Stimulated activated CD8-positive, alpha-beta memory T cell treated with anti-CD3 and anti-CD28 coated beads, Interleukin-2, amount 100 ng/mL, for 1 hour (primary cell): ENCODE measurements at places on chromosomes 4 and X.

DNA sequence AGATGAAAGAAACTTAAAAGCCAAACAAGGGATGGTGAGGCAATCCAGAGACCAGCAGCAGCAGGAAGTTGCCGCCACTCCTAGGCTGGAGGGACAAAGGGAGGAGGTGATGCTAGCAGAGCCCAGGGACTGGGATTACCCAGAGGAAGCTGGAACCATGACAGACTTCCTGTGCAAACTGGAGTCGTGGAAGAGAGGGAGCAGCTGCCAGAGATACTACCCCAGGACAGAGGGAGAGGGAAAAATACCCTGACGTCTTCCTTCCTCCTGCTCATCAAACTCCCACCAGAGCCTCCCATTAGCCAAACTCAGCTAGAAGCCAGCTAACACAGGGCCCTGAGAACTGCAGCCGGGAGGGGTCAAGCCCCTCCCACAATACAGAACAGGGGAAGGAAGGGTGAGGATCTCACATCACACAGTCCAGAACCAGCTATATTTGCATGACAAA is 101.2 kb upstream of the KLF3 start:
- DNase-seq, result no peak

DNA sequence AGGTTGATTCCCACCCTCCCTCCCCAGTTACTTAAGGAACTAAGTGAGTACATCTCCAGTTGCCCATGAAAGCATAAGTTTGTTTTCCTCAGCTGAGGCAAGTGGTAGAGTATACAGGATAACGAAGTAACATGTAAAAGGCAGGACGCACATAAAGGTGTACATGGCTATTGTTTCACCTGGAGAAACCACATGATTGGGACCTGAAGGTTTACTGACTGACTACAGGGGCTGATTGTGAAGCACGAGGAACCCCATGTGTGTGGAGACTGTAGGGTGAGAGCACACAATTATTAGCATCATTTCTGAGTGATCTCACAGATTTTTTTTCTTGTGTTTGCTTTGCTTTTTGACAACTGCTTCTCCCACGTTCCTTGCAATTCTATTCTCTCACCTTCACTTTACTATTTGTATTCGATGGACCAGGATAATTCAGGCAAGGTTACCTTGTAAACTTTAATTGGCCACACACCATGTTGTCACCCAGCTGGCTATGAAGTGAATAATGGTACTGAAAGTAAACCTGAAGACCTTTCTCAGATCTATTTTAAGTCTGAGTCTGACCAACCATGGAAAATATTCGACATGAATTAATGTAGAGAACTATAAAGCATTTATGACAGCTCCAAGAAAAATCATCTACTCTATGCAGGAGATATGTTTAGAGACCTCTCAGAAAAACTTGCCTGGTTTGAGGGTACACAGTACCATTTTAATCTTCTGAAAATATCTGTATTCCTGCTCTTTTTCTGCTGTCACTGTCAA is 102.5 kb upstream of the MYOZ2 start:
- no peak for DNase-seq

DNA sequence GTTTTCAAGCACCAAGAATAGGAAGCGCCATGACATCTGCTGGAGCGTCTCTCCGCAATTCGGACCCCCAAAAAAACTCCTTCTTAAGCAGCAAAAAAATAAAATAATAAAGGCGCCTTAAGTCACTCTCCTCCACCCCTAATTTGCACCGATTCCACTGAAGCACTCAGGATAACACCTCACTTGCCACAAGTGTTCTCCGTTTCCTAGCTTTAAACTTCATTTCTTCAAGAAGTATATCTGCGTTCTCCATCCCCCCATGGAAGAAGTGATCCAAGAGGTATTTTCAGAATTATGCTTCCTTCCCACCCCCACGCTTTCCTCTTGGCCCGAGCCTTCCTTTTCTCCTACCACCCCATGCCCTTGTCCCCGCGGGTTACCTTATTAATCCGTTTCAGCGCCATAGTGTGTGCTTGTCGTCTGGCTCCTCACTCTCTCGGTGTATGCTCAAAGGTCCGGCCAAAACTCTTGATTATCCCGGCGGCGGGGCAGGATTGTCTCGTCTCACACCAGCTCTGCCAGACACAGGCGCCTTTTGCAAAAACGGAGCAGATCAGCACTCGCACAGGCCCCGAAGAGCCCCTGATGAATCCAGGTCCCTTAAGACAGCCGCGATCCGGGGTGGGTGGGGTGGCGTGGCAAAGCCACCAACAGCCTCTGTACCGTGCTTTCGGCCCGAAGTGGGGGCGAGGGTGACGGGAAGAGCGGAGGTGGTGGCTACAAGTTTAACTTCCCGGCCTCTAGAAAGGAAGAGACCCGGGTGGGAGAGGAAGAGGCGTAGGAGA is 1.1 kb downstream of the UBE2D3 start:
- DNase-seq, result no peak

DNA sequence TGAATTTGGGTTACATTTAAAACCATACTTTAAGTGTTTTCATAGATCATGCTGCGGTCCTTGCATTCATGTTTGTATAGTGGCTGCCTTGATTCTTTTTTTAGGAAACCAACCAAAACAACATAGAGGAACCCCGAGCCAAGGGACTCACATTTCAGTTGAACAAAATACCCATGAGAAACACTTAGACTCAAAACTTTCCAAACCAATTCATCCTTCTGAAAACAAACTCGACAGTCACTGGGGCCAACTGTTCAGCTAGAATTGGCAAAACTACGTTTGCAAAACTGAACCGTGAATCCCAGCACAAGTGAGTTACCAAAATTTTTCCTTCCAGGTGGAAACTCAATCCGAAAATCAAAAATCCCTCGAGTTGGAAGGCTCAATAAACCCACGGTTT is 1.4 kb downstream of the ADGRA3 start:
- DNase-seq, result no peak

GRCh38 chr4:148077581-148077980 is 345.7 kb downstream of the ARHGAP10 start:
- no peak for DNase-seq

- no peak for DNase-seq
Measured at GRCh38 chrX:30938295-30938694, 49.2 kb upstream of the TAB3 start.

GRCh38 chr4:113969709-113970334 is 9.6 kb downstream of the ARSJ start:
- no peak for DNase-seq

DNA sequence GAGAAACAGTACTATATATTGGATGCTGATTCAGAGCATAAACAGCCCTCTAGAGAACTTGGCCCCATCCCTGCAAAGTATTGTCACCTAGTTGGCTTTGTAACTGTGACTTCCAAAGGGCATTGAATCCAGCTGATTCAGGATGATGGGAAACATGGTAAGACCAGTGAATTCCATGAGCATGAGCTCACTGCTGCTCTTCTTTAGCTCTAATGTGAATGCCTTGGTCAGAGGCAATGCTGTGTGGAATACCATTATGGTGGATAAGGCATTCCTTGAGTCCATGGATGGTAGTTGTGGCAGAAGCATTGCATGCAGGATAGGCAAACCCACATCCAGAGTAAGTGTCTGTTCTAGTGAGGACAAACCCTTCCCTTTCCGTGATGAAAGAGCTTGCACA is 365.6 kb upstream of the EDA2R start:
- no peak for DNase-seq

DNA sequence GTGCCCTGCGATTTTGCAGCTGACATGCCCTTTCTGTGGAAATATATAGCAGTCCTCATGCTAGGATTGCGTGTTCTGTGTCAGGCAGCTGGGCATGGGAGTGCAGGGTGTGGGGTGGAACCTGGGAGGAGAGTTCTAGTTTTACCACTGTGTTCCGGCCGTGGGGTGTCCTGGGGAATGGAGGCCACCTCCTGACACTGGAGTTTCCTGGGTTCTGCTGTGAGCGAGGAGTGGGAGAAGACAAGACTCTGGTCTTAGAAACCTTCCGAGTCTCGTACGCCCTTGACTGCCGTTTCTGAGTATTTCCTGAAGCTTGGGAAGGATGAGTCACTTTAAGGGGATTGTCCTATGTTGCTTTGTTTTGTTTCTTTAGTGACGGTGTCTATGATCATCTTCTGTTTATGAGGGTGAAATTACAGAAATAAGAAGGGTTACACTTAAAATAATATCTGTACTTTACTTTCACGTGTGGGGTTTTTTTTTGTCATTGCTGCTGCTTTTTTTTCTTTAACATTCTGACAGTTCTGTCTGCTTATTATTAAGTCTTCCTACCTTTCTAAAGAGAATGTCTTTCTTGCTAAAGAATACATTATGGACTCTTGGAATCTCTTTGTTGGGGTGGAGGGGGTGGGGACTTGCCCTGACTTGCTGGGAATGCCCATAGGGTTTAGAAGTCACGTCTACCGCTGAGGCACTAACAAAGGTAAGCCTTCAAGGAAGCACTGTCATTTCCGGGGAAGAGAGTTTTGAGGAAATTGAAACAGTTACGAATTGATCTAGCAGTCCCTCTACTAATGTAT is 19.1 kb downstream of the CD99 start:
- no peak for DNase-seq

DNA sequence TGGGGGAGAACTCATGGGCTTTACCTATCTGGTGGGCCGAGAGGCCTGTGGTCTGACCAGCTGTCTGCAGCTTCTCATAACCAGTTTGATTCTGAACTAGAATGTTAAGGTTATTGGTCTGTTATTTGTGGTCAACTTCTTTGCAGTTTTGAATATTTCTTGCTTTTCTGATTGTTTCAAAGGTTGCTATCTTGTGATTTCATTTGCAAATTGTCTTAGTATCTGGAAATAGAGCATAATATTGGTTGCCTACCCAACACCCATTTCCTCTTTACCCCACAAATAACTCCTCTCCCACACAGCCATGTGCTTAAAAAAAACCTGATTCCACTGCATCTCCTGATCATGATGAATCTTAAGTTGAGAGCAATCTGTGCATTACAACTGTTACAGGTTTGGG is 39.1 kb upstream of the BMP2K start:
- DNase-seq, result no peak

DNA sequence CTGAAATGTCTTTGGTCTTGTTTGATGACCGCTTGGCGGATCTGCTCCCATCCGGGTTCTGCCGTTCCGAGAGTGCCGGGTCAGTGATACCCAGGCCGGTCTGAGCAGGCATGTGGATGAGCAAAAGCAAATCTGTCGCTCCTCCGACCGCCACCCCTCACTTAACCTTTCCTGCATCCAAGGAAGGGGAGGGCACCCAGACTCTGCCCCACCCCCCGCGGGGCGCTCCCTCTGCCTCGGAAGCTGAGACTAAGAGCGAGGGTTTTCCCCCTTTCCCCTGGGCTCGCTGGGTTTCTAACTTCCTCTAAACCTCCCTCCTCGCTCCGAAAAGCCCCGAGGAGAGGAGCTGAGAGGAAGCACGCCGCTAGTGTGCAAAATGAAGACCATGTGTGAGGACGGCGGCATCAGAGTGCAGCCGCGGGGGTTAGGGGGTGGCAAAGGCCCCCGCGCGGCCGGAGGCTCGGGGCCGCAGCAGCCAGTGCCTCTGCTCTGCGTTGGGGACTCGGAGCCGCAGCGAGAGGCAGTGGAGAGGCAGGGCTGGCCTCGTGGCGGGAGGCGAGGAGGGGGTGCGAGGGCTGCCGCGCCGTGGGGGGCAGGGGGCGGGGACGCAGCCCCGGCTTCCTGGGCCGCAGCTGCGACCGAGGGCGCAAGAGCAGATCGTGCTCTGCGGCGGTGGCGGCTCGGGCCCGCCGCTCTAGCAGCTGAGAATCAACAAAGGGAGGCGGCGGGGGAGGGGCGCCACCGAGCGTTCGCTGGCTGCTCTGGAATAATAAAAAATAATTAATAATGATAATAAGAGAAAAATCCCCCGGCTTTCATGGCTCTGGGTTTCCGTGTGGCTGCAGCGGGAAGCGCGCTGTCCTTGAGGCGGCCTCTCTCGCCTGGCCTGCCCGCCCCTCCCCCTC is 55.8 kb upstream of the BCOR start:
- DNase-seq, result no peak

GRCh38 chrX:132009350-132009749 is 13.8 kb upstream of the STK26 start:
- no peak for DNase-seq

DNA sequence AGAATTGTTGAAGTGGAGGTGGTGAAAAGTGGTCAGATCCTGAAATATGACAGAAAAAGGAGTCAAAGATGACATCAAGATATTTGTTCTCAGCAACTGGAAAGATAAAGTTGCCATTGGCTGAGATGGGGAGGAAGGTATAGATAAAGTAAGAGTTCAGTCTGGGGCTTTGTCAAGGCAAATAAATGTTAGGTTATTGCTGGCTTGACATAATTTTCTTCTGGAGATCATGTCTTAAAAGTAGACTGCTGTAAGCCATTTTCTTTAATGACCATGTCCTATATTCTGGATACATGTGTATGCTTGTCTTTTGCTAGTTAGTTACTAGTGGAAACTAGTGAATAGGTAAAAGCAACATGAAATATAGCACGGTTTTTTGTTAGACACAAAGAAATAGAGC is 5.6 kb downstream of the USP53 start:
- no peak for DNase-seq

GRCh38 chr4:119093042-119093827 is 42.4 kb upstream of the MYOZ2 start:
- DNase-seq, result no peak

GRCh38 chr4:113159942-113160545 is 110.6 kb downstream of the ANK2 start:
- DNase-seq, result no peak

DNA sequence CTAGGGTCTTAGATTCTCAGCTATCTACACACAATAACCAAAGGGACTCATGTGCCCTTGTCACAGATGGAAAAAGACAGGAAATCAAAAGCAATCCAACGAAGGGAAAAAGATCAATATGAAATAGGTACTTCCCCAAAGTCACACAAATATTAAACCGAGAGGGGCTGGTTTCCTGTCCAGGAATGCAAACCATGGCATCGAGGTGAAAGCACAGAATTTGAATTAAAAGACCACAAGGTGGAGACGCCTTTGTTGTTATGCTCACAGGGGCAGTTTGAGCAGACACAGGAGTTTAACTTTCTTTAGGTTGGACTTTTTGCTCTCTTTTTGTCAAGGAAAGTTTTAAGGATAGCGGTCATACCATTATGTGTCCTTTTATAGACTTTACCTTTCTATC is 14.3 kb downstream of the H2BW1 start:
- no peak for DNase-seq

DNA sequence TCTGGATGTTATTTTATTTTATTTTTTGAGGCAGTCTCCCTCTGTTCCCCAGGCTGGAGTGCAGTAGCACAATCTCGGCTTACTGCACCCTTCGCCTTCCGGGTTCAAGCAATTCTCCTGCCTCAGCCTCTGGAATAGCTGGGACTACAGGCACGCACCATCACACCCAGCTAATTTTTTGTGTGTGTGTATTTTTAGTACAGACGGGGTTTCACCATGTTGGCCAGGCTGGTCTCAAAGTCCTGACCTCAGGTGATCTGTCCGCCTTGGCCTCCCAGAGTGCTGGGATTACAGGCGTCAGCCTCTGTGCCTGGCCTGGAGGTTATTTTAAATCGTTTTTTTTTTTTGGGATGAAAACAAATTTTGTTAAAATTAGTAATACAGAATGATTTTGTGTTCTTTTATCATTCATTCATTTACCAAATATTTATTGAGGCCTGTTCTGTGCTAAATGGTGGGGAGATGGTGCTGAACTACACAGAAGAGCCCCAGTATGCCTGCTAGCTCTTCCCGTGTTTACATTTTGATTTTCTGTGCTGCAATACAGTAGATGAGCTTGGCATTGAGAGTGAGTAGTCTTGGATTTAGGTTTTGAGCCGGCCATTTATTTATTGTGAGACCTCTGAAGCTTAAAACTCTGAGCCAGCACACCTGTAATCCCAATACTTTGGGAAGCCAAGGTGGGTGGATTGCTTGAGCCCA is 22.7 kb downstream of the ADD1 start:
- no peak for DNase-seq

- DNase-seq, result no peak
Measured at GRCh38 chr4:40874331-40874730, 124.6 kb downstream of the NSUN7 start.

- no peak for DNase-seq
Measured at GRCh38 chr4:146255874-146256273, 41.5 kb downstream of the REELD1 start.
